ENCODE measurements at places on chromosomes 4 and X. TPM values are rescaled to one million over a fixed set of nuclear protein-coding genes. Genes with fewer than 3 reads are reported as not detected.

The ZNF595 gene
- 11.3 TPM for total RNA-seq

The EOLA2 gene
- 38.1 TPM for total RNA-seq

The HTN3 gene
- total RNA-seq, result not detected

The FAM200B gene
- total RNA-seq, result 37.4 TPM

The CLNK gene
- 0.29 TPM for total RNA-seq

The SPANXA2 gene
- not detected for total RNA-seq

The RTL3 gene
- not detected for total RNA-seq

The SASH3 gene
- total RNA-seq, result 148 TPM

The NLRP2B gene
- not detected for total RNA-seq

The IL2 gene
- total RNA-seq, result 2.0 TPM

The PFKFB1 gene
- total RNA-seq, result 0.78 TPM

The SHISA3 gene
- not detected for total RNA-seq

The GYPB gene
- not detected for total RNA-seq

The OPHN1 gene
- 0.23 TPM for total RNA-seq

The EREG gene
- not detected for total RNA-seq

The REELD1 gene
- 0.42 TPM for total RNA-seq

The DCAF8L2 gene
- not detected for total RNA-seq

The ARL9 gene
- total RNA-seq, result 0.35 TPM

The SPIN2A gene
- total RNA-seq, result 1.4 TPM

The RBMX gene
- total RNA-seq, result 239 TPM

The S100P gene
- total RNA-seq, result 2.0 TPM

The TRIM75 gene
- not detected for total RNA-seq

The NOP14 gene
- 41.3 TPM for total RNA-seq

The AFP gene
- total RNA-seq, result not detected

The PRDX4 gene
- 13.4 TPM for total RNA-seq

The KIAA1210 gene
- not detected for total RNA-seq

The PLAC8 gene
- 150 TPM for total RNA-seq

The ZNF157 gene
- 0.87 TPM for total RNA-seq

The GUCY1B1 gene
- total RNA-seq, result not detected

The CXorf51B gene
- total RNA-seq, result not detected

The PNMA6A gene
- 0.23 TPM for total RNA-seq

The FTSJ1 gene
- 48.1 TPM for total RNA-seq

The NEUROG2 gene
- not detected for total RNA-seq

The CT45A2 gene
- not detected for total RNA-seq

The HPSE gene
- 8.9 TPM for total RNA-seq

The PNMA3 gene
- total RNA-seq, result 11.4 TPM

The RNF175 gene
- 0.67 TPM for total RNA-seq

The NSUN7 gene
- total RNA-seq, result not detected

The CXCL11 gene
- total RNA-seq, result not detected

The GRK4 gene
- 3.2 TPM for total RNA-seq

The MAGEE2 gene
- total RNA-seq, result not detected

The EDNRA gene
- total RNA-seq, result not detected

The GPM6B gene
- total RNA-seq, result not detected

The AMBN gene
- total RNA-seq, result not detected

The KCNIP4 gene
- total RNA-seq, result not detected

The MAP3K15 gene
- total RNA-seq, result not detected

The UGT2A1 gene
- not detected for total RNA-seq

The ADH6 gene
- total RNA-seq, result not detected

The HS6ST2 gene
- total RNA-seq, result not detected

The CAPN6 gene
- total RNA-seq, result not detected

The PPP4R3C gene
- not detected for total RNA-seq

The TDO2 gene
- total RNA-seq, result not detected

The TRIM60 gene
- not detected for total RNA-seq

The TMEM185A gene
- 27.6 TPM for total RNA-seq

The EPGN gene
- total RNA-seq, result not detected

The NPY5R gene
- not detected for total RNA-seq

The AMTN gene
- total RNA-seq, result not detected

The IL13RA2 gene
- total RNA-seq, result not detected

The CCNB3 gene
- total RNA-seq, result 0.09 TPM

The TMEM31 gene
- total RNA-seq, result not detected

All from CD4-positive, alpha-beta memory T cell (primary cell).